ENCODE measurements at places on chromosomes 1 and 21.

GRCh38 chr1:121546830-121547591 lies 362.2 kb downstream of the SRGAP2C start:
- DNase-seq, result no peak

DNA sequence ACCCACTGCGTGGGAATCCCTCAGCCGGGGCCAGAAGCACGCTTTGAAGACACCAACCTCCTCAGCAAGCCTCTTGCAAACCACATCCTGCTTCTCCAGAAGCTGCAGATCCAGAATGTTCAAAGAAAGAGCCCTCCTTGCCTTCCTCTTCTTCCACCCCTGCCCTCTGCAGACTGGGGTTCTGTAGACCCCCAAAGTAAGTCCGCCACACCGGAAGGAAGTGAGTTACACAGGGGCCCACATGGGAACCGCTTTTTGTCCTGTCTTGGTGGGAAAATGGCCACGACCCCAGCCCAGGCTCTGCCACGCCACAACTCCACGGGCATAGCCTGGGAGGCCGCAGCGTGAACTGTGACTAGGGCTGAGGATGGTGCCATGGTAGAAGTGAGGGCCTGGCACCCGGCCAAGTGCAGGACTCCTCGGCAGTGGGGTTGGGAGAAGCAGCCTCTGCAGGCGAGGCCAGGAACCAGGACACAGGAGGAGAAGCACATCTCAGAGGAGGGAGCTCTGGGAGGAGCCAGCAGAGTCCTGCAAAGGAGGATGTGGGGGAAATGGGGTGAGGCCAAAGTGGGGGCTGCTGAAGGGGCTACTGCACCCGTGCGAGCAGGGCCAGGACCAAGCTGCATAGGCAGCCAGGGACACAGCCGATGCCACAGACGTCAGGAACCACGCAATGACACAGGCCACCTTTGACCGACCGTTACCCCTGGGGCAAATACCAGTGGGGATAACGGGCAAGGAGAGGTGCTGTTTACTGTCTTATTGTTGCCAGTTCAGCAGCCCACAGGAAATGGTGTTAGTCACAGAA lies 30.9 kb downstream of the PDE9A start:
- DNase-seq, result peak; percentile 25

DNA sequence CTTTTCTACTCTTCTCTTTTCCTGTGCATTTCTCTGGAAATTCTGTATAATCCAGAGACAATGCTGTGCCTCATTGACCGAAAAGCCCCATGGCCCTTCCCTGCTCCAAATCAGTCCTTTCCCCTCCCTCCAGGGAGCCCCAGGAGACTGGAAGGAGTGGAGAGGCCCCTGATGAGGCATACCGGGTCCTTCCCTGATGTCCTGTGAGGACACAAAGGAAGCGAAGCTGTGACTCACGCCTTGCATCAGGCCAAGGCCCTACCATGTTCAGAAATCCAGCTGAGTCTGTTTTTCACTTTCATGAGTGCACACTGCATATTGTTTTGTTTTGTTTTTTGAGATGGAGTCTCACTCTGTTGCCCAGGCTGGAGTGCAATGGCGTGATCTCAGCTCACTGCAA lies 38.7 kb upstream of the BECN2 start:
- no peak for DNase-seq

- no peak for DNase-seq
Observed at GRCh38 chr1:180905927-180906326, 6.8 kb upstream of the KIAA1614 start.

DNA sequence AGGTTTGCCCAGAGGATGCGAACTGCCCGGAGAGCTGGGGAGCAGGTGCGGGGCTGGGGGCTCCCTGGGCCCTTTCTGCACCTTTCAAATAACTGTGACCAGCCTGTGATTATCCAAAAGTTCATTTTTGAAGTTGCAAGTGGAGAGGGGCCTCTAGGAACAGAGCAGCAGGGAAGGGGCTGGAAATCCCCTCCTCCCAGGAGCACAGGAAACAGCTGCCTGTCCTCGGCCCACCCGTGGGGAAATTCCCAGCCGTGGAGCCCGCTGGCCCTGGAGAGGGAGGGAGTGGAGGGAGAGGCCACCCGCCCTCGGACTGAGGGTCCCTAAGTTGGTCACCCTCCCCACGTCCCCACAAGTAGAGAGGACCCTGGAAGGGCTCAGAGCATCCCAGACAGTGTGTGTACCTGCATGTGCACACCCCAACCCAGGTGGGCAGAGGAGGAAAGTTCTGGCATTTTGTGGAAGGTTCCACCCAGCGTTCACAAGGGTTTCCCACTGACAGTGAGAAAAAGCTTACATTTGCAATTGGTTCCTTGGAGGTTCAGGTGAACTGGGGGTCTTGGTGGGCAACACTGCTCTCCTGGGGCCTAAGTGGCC lies 1.2 kb upstream of the TNFRSF4 start:
- no peak for DNase-seq

GRCh38 chr1:20033420-20033819 lies 36.6 kb upstream of the PLA2G5 start:
- no peak for DNase-seq

GRCh38 chr1:21666576-21667320 lies 2.4 kb downstream of the RAP1GAP start:
- no peak for DNase-seq

DNA sequence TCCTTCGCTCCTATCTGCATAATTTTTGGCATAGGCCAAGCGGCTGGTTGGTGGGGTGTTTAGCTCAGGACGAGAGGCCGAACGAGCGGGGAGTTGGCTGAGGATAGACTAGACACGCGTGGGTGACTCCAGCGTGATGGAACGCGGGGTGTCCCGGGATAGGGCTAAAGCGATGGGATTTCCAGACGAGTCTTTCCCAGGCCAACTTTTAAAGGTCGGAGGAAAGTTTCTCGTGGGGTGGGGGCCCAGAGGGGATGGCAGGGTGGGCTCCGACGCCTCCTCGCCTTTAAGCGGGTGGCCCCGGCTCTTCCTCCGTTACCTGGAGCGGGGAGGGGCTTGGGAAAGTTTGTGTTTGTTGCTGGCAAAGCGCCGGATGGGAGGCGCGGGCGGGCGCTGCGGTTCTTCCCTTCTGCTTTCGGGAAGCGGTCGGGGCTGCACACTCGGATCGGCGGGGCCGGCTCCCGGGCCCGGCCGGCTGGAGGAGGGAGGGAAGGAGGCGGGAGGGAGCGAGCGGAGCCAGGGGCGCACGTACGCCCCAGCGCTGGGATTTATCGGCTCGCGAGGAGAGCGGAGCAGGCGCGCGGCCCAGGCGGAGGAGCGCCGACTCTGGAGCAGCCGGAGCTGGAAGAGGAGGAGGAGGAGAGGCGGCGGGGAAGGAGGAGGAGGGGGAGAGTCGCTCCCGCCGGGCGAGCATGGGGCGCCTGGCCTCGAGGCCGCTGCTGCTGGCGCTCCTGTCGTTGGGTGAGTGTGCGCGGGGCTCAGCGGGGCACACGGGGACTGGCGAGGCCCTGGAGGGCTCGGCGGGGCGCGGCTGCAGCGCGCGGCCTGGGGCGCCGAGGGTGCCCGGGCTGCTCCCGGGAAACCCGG lies at the start of gene PTGFRN:
Gene PTGFRN (plus strand): TSS at position 405 of the 867 bp plus-strand sequence. CDS start 288 bp downstream, at position 693.
- DNase-seq, result no peak

GRCh38 chr21:41604583-41605041 lies 96.7 kb upstream of the TMPRSS2 start:
- no peak for DNase-seq

DNA sequence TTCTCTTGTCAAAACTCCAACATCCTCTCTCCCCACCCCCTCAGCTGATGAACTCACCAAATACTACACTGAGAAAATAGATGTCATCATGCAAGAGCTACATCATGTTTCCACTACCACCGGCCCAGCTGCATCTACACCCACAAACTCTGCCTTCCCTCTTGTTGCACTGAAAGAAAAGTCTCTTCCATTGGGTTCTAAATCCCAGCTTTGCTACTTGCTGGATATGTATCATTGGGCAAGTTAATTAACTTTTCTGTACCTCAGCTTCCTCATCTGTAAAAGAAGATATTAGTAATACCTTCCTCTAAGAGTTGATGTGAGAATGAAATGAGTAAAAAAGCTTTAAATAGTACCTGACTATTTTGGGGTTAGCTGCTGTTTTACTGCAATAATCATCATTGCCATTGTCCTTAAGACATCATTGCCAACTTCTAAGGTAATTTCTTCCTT lies 108.6 kb downstream of the OLFML2B start:
- no peak for DNase-seq

DNA sequence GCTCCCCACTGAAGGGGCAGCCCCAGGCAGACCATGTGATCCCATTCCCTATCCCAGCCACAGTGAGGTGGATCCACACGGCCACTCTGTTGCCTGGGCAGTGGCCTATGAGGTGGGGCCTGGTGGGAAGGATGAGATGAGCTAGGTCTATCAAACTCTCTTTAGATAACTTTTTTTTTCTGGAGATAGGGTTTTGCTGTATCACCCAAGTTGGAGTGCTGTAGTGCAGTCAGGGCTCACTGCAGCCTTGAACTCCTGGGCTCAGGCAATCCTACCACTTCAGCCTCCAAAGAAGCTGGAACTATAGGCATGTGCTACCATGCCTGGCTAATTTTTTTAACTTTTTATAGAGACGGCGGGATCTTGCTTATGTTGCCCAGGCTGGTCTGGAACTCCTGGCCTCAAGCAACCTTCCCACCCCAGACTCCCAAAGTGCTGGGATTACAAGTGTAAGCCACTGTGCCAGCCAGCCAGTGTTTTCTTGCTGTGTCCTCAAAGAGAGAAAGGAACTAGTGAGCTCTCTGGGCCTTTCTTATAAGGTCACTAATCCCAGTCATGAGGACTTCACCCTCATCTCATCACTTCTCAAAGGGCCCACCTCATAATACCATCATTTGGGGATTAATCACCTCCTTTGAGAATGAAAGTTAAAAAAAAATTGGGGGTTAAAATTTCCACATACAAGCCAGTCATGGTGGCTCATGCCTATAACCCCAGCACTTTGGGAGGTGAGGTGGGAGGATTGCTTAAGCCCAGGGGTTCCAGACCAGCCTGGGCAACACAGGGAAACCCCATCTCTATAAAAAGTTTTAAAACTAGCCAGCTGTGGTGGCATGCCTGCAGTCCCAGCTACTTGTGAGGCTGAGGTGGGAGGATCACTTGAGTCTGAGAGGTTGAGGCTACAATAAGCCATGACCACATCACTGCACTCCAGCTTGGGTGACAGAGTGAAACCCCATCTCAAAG lies 36.6 kb downstream of the H3-3A start:
- no peak for DNase-seq

- no peak for DNase-seq
Observed at GRCh38 chr1:54885237-54885679, 1.7 kb downstream of the DHCR24 start.

DNA sequence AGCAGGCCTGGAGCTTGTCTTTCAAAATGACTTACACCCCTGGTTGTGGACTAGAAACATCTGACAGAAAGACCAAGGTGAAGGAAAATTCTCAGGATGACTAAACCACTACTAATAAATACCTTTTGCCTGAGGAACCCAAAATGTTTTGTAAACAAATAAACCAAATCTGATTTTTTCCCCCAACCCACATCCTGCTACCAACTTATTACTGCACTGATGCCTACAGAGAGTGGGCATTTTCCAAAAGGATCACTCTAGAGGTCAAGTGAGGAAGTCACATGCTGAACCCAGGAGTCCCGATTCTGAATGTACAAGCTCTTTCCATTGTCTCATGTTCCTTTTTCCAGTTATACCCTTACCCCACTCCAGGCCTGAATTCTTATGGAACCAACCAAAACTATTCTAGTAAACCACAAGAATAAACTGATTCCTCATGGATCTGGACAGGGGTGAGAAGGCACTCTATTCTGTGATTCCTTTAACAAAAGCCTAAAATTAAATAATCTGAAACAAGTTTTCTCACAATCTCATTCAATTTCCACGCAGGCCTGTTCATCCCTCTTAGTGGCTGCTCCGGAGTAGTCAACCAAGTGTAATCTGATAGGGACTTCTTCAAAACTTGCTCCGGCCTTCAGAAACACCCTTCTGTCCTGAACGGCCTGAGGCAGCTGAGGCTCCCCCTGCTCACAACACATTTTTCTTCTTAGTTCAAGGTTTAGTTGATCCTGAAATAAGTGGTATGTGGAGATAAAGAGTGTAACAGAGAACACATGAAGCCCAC lies 1.4 kb downstream of the PI4KB start:
- DNase-seq, result no peak

All from stimulated activated CD8-positive, alpha-beta memory T cell treated with anti-CD3 and anti-CD28 coated beads, Interleukin-4, amount 100 ng/mL, for 1 hour (primary cell).